NCI-H1048 (cell line): ENCODE measurements at places on chromosomes 7 and 10.

- no peak for DNase-seq
These were observed 35.4 kb upstream of the ARMS2 start for GRCh38 chr10:122419016-122419415.

- no peak for DNase-seq
These were observed 56.7 kb downstream of the DLG5 start for GRCh38 chr10:77869626-77870420.

DNA sequence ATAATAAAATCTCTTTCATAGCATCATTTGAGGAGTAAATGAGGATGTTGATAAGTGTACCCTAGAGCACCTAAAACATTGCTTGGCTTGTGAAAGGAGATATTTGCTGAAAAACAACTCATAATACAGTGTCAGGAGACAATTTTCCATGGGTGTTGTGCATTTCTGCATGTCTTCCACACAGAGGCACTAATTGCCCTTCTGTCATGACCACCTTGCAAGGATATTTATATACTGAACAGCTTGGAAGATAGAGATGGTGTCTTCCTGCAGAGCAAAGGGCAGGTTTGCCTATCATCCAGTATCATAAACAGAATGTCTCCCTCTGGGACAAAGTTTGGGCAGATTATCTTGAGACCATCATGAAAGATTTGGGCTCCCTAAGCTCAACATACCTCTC lies 495.2 kb upstream of the LRRN3 start:
- DNase-seq = no peak

GRCh38 chr7:39293056-39293823 lies 273.0 kb upstream of the YAE1 start:
- no peak for DNase-seq

GRCh38 chr10:47374611-47375536 lies 9.2 kb downstream of the ZNF488 start:
- no peak for DNase-seq

DNA sequence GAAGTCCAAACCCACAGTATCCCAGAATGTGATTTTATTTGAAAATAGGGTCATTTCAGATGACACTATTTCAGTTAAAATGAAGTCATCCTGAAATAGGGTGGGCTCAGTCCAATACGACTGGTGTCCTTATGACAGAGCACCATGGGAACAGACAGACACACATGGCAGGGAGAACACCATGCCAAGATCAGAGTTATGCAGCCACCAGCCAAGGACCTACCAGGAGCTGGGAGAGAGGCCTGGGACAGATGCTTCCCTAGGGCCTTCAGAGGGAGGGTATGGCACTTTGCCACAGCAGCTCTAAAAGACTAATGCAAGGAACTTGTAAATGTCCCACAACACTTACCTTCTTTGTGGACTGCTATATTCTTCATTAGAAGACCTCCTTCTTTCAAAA lies 226.5 kb downstream of the NEBL start:
- no peak for DNase-seq

DNA sequence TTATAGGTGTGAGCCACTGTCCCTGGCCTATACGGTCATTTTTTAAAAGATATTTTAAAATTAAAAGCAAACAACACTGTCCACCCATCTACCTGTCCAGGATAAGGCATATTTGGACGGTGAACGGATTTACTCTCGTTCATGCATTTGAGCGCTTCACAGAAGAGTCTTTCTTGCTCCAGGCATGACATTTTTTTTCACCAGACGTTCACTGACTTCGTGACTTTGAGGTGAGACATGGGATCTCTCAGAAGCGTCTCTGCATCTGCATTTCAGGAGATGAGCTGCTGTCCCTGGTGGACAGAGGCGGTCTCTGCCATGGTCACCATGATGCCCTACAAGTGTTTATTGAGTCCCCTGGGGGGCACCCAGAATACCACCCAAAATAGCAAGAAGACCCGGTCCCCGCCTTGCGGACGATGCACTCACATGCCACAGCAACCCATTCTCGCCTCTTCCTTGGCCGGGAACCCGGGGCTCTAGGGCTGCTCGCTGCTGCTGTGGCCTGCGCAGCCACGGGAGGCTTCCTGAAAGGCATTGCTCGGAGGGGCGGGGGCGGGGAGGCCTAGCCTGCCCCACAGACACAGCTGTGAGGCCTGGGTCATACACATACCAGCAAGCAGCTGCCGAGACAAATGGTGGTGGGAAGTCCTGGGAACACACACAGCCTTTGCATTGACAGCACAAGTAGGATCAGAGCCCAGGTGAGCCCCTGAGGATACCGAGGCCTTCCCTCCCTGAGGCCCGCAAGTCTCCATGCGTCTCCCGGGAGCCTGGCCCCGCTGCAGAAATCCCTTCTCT lies 84.4 kb downstream of the RGS10 start:
- DNase-seq = no peak

DNA sequence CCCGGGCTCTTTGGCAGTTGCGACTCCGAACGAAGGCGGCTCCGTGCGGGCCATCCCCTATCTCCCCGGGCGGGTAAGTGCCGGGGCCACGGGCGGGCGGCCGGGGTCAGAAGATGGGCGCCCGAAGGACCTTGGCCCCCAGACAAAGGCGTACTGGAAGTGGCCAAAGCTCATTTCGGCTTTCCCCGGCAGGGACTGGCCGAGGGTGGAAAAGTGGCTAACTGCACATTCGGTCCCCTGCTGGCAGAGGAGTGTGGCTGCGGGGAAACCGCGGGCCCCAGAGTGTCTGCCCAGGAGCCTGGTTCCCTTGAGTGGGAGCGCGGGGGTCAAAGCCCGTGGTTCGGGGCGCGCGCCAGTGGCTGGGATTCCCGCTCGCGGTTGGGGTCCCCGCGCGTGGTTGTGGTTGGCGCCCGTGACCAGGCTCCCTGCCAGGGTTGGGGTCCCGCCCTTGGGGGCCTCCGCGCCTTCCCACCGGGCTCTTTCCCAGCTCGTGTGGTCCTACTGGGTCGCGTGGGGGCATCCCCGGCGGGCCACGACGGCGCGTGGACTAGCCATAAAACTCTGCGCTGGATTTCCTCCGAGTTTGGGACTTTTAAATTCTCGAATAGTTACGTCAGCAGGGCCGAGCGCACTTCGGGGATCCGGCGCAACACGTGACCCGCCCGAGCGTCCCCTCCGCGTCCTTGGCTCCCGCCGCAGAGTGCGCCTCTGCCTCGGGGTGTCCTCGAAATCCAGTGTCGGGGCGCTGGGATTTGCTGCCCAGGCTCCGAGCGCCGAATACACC lies 124.4 kb downstream of the TACC2 start:
- DNase-seq = no peak

- no peak for DNase-seq
These were observed 60.8 kb upstream of the HABP2 start for GRCh38 chr10:113491967-113492565.

DNA sequence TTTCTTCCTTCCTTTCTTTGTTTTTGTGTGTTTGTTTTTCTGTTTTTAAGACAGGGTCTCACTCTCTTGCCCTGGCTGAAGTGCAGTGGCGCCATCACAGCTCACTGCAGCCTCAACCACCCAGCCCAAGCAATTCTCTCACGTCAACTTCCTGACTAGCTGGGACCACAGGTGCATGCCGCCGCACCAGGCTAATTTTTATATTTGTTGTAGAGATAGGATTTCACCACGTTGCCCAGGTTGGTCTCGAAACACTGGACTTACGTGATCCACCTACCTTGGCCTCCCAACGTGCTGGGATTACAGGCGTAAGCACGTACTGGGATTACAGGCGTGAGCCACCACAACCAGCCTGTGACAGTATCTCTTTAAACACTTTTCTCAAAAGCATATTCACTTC lies 120.7 kb downstream of the DKK1 start:
- DNase-seq = no peak

DNA sequence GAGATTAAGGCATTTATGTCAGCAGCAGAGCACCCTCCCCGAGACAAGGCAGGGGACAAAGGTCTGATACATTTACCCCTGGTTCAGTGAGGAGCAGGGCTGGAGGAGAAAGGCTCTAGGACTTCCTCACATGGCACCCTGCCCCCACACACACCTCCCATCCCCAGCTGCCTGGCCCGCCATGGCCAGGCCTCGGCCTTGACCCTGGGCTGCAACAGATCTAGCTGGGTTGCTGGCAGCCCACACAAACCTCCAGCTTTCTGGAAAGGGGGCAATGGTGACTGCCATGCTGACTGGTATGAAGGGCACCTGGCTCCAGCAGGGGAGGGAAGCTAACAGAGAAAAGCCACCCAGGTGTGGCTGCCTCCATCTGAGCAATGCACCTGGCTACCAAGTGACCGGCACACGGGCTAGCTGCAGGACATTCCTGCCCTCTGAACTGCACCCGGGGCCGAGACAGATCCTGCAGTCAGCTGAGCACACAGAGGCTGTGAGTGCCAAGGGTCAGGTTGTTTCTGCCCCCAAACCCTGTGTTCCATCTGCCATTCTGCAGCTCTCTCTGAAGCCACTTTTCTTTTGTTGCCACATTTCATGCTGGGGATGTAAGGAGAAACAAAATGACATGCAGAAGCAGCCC lies 85.8 kb upstream of the LRRC18 start:
- no peak for DNase-seq

DNA sequence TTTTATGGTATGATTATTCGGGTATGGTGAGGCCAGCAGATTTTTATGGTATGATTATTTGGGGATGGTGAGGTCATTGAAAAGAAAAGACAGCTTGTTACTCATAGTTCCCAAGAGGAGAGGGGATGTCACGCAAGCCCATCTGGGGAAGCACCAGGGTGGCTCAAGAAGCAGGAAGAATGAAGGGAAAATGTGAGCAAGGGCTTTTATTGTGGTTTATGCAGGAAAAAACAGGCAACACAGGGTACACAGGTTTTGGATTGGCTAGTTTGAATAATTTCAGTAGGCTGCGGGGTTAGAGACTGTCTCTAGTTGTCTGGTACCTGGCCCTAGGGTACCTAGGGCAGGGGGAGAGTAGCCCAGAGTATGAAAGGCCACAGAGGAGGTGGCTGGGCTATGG lies 26.8 kb upstream of the DGKI start:
- no peak for DNase-seq

DNA sequence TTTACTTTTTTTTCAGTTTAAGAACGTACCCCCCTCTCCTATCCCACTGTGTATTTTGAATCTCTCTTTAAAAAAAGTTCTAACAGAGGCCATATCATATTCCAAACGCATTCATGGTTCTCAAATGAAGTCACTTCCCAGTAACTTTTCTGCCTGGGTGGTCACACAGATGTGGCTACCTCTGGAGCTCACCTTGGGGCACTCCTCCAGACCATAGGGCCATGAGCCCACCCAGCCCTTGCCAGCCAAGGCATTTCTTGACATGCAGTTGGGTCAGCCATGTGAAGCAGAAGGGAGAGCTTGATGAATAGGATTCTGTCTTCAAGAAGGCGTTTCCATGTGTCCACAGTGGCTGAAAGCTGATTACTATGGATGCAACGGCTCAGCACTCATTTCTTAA lies 239.3 kb downstream of the RAB11FIP2 start:
- no peak for DNase-seq

DNA sequence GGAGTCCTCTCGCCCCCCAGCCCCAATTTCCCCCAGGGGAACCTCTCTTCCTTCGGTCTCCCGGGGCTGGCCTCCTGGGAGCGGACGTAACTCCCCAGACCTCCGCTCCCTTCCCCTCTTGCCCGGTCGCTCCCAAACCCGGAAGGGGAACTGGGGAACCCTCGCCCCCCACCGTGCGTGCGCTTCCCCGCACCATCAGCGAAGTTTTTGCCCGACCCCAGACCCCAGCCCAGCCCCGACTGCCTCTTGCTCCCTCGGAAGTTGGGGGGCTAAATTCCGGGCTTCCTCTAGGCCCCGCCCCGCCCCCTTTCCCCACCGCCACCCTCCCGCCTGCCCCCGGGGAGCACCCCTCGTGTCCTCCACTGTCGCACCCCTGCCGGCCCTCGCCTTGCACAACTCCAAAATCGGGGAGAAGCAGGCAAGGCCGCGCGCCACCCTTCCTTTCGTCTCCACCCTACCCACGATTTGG lies 436 bp downstream of the GNB2 start:
- no peak for DNase-seq

- DNase-seq = no peak
These were observed 405.0 kb downstream of the GRID1 start for GRCh38 chr10:85961479-85962067.

- DNase-seq = no peak
These were observed 163.6 kb downstream of the SUGCT start for GRCh38 chr7:40298421-40298820.

DNA sequence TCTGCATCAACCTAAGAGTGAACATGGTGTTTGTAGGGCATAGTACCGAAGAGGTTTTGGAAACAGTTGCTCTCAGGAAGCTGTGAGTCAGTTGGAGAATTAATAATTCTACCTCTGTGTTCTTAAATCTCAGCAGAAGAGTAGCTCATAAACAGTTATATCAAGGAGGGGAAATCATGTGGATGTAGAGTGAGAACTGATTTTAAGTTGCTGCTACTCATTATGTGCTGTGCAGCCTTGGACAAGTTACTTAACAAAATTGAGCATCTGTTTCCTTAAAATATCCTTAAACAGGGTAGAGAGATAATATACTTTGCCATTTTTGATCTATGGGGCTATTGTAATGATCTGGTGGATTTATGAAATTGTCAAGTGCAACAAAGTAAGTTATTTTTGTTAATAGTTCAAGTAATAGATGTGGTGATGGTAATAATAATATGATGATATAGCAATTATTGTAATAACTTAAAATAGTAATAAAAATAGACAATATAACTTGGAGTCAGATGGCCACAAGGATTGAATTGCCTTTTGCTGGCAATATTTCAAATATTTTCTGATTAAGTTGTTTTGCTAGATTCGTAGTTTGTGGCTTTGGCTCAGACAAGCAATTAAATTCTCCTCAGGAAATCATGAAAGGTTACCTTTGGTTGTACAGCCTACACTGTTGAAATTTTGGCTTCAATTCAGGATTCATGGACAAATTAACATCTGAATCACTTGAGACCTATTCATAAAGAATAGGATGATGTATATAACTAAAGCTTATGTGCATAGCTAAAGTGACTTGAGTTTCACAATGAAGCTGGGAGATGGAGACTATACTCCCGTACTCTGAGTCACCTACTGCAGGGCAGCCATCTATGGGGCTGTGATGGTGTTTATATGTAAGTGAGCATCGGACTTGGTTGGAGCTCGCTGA lies 228.5 kb downstream of the CDK14 start:
- DNase-seq = no peak

GRCh38 chr10:47243356-47243755 lies 56.6 kb upstream of the GDF10 start:
- no peak for DNase-seq

- no peak for DNase-seq
These were observed 181.6 kb upstream of the LRGUK start for GRCh38 chr7:133945497-133945896.

DNA sequence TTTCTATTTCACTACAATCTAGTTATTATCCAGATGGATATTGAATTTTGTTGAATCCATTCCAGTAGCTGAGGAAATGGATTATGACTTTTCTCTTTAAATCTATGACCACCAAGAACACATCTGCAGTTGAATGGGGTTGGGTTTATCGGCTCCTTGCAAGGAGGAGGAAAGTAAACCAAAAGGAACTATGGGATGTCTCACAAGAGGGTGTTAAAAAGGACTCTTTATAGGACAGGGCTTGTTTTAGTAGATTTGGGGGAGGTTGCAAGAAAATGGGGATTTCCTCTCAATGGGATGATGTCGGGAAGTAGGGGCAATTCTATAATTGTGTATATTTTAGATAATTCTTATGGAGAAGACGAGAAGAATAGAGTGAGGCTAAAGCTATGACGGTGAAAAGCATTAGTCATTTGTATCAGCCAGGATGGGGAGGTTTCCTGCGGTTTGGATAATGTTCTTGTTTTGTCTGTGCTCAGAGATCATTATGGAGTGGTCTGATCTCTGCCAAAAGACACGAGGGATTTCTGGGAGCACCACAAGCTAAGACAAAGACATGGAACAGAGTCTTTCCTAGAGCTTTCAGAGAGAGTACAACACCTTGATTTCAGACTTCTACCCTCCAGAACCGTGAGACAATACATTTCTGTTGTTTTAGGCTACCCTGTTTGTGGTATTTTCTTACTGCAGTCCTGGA lies 5.3 kb upstream of the LRRC61 start:
- DNase-seq = no peak
